NB4 (cell line): ENCODE measurements at places on chromosomes 5 and 9.
A peak's percentile ranks its signal among the peaks of the same experiment; 100 is the strongest.

GRCh38 chr5:61450493-61451279, 118.6 kb downstream of the ZSWIM6 start:
- no peak for DNase-seq

- peak; percentile 44 for DNase-seq
These were observed 57.7 kb downstream of the DUSP1 start for GRCh38 chr5:172713113-172713808.

GRCh38 chr9:34362614-34363214, 14.0 kb downstream of the MYORG start:
- DNase-seq: no peak

- no peak for DNase-seq
These were observed 139.4 kb downstream of the LPAR1 start for GRCh38 chr9:110898866-110899265.

DNA sequence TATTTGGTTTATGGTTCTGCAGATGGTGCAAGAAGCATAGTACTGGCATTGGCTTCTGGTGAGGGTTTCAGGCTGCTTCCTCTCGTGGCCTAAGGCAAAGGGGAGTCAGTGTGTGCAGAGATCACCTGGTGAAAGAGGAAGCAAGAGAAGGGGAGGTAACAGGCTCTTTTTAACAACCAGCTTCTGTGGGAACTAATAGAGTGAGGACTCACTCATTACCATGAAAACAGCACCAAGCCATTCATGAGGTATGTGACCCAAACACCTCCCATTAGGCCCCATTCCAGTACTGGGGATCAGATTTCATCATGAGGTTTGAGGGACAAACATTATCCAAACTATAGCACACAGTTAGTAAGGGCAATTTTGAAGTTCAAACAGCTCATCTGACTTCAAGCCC, 263.5 kb downstream of the TMEM38B start:
- DNase-seq: no peak

GRCh38 chr5:42854795-42855194, 43.1 kb upstream of the SELENOP start:
- no peak for DNase-seq

GRCh38 chr5:135242021-135242865, 156.8 kb downstream of the MACROH2A1 start:
- DNase-seq: no peak

GRCh38 chr9:81396528-81396927, 292.8 kb downstream of the TLE1 start:
- no peak for DNase-seq

DNA sequence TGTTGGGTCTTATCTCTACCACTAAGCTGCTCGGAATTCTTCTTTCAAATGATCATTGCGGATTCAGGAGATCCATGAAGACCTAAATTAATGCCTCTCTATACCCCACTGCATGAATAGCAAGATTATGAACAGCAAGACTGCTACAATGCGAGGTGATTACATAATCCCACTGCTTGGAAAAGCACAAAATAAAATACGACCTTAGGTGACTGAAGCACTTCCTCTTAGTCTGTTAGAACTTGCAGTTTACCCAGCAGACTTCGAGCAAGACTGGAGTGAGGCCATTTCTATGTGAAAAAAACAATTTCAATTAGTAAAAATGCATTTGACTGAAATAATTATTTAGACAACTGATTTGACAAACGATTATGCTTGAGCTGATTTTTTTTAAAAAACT, 59.8 kb downstream of the SH3RF2 start:
- DNase-seq: peak; percentile 74

GRCh38 chr9:20188616-20189369, 400.0 kb upstream of the SLC24A2 start:
- no peak for DNase-seq

- DNase-seq: no peak
These were observed 568.9 kb downstream of the CCDC171 start for GRCh38 chr9:16121601-16122286.

DNA sequence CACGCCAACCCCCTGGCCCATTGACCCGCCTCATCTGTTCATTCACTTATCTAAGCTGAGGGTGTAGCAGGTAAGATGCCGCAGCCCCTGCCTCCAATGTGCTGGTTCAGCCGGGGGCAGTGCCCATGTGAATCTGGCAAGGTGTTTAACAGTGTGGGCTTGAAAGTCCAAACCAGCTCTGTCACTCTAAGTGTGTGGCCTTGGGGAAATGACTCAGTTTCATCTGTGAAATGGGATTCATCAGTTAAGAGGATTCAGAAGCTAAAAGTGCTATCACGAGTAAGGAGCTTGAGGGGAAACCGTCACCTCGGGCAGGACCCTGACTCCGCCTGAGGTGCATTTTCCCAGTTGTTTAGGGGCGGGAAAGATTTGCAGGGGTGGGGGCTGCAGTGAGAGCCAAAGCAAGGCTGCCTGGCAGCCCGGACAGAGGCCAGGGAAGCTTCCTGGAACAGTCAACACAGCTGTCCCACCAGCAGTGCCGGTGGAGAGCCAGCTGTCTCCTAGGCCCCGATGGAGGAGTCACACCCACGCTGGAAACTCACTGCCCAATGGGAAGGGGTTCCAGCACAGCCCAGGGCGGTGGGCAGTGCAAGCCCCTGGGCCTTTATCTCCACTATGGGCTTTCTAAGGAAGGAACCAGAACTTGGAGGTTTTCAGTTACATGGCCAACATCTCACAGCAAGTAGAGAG, 9.7 kb upstream of the URM1 start:
- no peak for DNase-seq

GRCh38 chr9:36881743-36882441, 152.2 kb downstream of the PAX5 start:
- no peak for DNase-seq

DNA sequence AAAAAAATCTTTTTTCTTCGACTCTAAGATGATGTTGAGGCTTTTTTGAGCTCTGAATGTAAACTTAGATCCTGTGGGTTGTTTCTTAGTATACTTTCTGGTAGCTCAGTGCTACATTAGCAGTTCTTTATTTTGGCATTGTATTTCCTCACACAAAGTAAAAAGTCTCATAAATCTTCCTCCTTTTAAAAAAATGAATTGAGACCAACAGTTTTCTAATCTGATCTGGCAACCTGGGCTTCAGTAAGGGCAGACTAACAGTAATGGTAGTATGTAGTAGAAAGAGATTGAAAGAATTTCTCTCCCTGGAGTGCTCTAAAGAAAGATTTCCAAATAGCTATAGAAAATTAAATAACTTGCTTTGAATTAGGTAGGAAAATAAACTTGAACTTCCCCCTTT, 31.4 kb downstream of the ZCCHC7 start:
- no peak for DNase-seq

DNA sequence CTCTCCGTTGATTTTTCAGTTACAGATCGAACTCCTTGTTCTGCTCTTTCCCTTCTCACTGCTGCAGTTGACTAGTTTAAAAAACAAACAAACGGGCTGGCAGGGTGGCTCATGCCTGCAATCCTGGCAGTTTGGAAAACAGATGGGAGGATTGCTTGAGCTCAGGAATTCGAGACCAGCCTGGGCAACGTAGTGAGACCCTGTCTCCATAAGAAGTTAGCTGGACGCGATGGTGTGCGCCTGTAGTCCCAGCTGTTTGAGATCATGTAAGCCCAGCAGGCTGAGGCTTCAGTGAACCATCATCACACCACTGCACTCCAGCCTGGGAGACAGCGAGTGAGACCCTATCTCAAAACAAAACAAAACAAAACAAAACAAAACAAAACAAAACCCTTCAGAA, 51.4 kb upstream of the NCS1 start:
- DNase-seq: no peak

DNA sequence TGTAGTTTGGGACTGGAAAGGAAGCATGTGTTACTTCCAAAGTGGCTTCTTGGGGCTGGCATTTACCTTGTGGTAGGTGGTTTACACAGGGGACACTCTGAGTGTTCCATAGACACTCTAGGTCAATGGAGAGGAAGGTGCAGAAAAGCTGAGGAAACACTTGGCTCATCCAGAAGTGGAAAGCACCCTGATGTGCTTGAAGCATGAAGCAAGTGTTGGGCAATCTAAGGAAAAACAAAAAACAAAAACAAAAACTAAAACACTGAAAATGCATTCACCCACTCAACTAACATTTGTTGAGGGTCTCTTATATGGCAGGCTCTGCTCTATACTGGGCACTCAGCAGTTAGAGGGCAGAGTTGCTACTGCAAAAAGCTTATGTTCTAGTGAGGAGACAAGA, 2.9 kb upstream of the ERAP2 start:
- no peak for DNase-seq

DNA sequence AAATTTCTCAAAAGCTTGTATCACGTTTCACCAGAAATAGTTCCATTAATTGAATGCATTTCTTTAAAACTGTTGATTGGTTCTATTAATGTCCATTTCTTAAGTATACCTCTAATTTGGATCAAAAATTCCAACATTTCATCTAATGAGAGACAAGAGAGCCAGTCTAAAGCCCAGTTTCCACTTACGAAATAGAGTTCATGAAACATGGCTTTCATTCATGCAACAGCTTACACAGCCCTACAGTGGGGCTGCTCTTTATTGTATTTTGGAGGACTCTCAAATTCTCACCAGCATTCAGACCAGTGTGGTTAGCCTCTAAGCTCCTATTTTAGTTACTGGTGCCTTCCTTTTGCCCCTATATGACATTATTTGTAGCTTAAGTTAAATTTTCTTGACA, 566.9 kb upstream of the RGMB start:
- no peak for DNase-seq

- no peak for DNase-seq
These were observed 167.3 kb downstream of the TRPM3 start for GRCh38 chr9:70954126-70954525.

DNA sequence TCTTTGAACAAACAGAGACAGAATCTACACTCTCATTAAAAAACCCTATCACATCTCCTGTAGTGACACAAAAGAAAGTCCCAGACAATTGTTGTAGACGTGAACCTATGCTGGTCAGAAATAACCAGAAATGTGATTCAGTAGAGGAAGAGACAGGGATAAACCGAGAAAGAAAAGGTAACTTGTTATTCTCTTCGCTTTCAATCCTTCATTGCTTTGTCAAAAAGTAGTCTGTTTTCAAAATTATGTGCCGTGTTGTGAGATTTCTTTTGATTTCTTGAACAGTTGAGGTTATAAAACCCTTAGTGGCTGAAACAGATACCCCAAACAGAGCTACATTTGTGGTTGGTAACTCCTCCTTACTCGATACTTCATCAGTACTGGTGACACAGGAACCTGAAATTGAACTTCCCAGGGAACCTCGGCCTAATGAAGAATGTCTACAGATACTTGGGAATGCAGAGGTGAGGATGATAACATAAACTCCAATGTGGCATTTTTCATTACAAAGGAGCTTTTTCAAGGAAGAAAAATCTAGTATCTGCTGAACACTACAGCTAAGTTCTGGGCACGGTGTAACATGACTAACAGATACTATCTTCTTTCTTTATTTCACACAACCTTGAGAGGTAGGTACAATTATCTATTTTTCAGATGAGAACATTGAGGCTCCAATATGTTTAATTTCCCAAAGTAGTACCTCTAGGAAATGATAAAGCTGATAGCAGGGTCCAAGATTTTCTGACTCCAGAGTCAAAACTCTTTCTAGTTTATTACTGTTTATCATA, 14.3 kb downstream of the HMGCR start:
- DNase-seq: no peak

- DNase-seq: no peak
These were observed 41.1 kb upstream of the CDC42SE2 start for GRCh38 chr5:131222731-131223130.

- no peak for DNase-seq
These were observed 970.2 kb upstream of the COX7C start for GRCh38 chr5:85647349-85648127.

- DNase-seq: no peak
These were observed 2.4 kb downstream of the EGR1 start for GRCh38 chr5:138467711-138468132.

- no peak for DNase-seq
These were observed 85.7 kb upstream of the SGCD start for GRCh38 chr5:156241266-156241665.

- DNase-seq: peak; percentile 48
These were observed at the start of gene CARD19 for GRCh38 chr9:93096131-93096802. Gene CARD19, plus strand, starts transcription at chr9:93096217. Its CDS starts 129 bp downstream, at chr9:93096346.

- no peak for DNase-seq
These were observed 357.8 kb downstream of the NFIB start for GRCh38 chr9:13956107-13956506.

DNA sequence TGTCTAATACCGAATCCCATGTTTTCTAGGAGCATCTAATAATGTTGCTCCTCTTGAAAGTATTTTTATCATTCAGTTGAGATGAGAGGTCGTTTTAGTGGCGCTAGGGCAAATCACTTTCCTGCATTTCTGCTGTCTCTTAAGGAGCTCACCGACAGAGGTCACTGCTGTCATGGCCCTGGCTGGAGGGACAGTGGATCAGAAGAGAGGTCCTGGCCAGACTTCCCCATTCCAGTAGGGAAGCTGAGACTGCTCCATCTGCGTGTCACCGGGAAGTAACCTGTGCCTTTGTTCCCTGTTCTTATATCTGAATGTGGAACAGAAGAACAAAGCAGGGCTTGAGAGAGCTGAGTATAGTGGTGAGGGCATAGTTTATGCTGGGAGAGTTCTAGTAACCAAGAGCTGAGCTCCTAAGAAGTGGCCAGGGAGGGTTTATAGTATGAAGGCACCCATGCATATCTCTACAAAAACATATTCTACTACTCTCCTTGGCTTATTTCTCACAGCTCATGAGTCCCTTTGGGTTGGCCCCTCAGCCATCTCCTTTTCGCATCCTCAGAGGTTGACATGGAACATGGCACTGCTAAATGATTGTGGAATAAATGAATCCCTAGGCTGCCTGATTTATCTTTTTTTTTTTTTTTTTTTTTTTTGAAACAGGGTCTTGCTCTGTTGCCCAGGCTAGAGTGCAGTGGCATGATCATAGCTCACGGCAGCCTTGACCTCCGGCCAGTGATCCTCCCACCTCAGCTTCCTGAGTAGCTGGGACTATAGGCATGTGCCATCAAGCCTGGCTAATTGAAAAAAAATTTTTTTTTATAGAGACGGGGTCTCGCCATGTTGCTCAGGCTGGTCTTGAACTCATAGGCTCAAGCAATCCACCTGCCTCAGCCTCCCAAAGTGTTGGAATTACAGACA, 27.2 kb downstream of the ATP6V0E1 start:
- no peak for DNase-seq

- DNase-seq: no peak
These were observed 189.7 kb upstream of the TLE4 start for GRCh38 chr9:79382044-79382443.

DNA sequence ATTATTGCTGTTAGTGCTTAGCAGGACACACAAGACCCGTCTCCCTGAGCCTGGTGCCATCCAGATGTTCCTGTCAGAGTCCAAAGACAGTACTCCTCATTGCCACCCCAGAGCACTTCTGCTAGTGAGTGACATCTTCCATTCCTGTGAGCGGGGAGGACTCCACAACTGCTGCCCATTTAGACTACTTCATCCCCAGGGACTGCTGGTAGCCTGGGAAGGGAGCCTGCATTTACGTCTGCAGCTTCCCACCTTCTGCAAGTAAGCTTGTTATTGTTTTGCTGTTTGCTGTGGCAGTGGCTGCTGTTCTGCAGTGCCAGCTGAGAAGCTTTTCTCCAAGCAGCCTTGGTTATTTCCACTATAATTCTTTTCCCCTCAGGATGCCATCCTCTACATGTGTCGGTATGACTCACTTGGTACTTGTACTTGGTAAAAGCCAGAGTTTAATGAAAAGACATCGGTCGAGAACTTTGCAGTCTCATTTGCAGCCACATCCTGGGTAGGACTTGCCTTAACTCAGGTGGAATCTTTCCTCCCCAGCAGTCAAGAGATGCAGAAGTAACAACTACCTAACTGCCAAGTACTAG, 10.6 kb upstream of the MAP1B start:
- DNase-seq: no peak
